Epithelial cell of prostate (primary cell): ENCODE measurements at places on chromosomes 5 and 9.

DNA sequence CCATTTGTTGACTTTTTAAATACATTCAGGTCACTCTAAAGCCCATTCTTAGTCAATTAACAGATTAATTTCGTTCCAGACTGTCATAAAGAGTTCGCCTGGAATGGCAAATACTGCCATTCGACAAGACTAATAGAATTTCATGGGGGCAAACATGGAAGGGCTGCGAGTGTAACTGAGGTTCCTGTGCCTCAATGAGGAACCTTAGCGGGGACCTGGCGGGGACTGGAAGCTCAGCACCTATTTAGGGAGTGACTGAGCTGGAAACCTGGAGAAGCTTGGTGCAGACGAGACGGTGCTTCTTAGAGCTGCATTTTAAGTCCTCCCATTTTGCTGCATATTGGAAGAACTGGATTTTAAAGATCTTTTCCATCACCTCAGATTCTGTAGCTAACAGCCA lies 3.4 kb downstream of the VCAN start:
- no peak for DNase-seq

- DNase-seq: no peak
These were observed 155.9 kb downstream of the ERCC6L2 start for GRCh38 chr9:96031366-96031824.

- no peak for DNase-seq
These were observed 139.7 kb downstream of the OR2K2 start for GRCh38 chr9:111190347-111190746.

DNA sequence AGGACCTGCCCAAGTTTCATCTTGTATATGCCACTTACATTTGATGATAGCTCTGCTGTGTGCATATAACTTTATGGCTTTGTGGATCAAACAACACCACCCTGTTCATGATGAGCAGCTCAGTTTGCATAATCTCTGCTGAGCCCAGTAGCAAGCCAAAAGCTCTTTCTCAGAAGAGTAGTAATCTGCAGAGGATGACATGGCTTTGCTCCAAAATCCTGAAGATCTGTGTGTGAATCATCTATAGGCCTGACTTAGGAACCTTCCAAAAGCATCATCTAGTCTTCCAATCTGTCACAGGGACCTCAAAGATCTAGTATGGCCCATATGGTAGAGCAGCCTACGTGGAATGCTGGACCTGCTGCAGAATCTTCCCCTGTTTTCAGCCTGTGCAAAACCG lies 394.6 kb downstream of the PSAT1 start:
- no peak for DNase-seq

DNA sequence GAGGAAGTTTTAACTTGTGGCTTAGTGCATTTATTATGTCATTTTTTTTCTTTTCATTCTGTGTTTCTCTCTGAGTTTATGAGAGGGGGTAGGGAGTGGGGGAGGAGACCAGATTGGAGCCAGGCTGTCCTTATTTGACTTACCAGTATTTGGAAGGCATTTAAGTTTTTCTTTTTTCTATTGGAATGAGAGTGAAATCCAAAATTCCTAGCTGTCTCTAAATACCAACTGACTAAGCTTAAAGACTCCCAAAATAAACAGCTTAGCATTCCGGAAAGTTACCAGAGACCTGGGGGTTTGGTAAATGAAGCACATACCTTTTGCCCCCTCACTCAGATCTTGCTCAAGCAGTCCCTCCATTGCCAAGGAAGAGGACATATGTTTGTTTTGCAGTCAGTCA lies 581.9 kb upstream of the BRINP1 start:
- no peak for DNase-seq

DNA sequence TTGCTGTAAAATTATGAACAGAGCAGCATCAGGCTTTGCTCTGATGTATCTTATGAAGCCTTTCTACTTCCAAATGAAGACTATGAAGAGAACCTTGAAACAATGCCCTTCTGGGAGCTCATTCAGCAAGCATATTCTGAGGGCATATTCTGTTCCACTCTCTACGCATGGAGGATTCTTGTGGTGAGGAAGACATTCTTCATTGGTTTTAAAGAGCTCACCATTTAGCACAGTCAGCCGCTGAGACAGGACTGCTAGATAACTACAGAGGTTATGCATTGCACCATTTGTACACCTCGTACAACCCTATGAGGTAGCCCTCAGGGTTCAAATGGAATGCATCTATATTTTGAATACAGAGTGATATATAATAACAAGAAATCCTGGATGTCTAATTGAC lies 61.0 kb downstream of the INVS start:
- no peak for DNase-seq

DNA sequence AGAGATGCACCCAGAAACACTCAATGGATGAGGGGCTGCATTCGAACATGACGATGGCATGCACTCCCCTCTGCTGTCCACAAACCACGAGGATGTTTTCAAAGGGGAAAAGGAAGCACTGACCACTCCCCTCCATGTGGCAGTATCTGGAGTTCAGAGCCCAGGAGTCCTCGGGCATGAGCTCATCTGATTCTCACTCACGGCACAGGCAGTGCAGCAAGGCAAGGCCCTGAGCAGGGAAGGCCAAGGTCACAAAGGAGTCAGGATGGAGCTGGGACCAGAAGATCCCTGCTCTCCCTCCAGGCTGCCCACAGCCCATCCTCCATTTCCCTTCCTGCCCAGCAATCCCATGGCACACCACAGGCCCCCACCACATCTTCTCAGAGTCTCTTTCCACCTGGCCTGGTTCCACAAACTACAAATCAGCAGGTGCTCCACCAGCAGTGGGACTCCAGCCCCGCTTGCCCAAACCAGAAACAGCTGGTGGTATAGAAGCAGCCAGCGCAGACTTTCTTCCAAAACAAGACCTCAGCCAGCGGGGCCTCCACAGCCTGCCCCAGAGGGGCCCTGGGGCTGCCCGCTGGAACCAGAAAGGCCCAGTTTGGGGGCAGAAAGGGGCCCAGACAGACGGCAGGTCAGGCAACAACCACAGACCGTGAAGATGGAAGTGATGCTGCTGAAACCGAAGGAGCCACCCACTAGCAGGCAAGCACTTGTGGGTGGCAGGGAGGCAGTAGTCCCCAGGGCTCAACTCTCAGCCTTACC lies 12.2 kb downstream of the TNIP1 start:
- DNase-seq: no peak

DNA sequence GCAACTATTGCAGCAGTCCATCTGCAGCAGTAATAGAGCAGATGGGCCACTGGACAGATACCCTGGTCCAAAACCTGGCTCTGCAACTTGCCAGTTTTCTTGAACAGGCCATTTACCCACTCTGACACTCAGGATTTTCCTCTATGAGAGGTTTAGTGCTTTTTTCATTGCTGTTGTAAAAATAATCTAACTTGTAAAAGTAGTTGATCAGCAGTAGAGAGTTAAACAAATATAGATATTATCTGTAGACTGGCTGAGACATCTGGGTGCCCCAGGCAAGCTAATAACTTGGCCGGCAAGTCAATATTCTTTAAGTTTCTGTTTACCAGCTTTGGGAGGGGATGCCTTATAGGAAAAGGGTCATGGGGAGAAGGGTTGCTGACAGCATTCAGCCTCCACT lies 4.1 kb downstream of the DAPK1 start:
- DNase-seq: no peak

DNA sequence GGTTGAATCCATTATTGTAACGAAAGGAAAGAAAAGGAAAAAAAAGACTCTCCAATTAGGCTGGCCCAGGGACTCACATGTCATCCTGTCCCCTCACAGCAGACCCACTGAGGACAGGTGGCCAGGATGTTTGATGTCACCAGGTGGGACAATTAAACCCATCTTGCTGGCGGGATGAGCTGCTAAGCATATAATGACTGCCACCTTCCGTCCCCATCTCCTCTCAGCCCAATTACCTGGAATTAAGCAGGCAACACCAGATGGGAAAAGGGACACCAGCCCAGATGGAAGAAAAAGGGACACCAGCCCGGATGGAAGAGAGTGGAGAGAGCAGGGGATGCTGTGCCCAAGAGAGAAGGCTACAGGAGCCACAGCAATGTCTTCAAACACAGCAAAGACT lies 116.6 kb upstream of the SARDH start:
- DNase-seq: no peak

DNA sequence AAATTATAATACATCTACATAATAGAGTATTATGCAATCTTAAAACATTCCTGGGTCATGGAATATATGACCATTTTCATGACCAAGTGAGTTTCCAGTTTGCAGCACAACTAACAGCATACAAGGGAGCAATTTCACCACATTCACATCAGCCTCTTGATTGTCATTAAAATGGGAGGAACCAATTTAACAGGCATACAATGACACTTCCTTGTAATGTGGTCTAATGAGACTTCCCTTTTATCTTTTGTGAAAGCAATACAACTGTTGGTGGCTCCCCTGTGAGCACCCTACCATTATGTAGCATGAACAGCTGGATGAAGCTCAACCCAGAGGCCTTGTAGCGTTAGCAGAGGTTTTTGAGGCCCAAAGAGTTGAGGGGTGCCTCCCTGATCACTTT lies 13.6 kb upstream of the TMOD1 start:
- DNase-seq: no peak

DNA sequence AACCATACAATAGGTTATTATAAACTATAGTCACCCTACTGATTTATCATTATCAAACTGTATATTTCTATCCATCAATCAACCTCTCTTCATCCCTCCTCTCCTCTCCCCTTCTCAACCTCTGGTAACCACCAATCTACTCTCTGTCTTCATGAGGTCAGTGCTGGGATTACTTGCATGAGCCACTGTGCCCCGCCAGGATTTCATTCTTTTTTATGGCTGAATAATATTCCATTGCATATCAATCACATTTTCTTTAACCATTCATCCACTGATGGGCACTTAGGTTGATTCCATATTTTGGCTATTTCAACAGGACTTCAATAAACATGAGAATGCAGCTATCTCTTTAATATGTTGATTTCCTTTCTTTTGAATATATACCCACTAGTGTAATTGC lies 10.8 kb upstream of the PURA start:
- no peak for DNase-seq

GRCh38 chr5:135654761-135655467 lies 76.1 kb upstream of the CXCL14 start:
- DNase-seq: no peak

- DNase-seq: no peak
These were observed 217.2 kb downstream of the TARS1 start for GRCh38 chr5:33657804-33658440.

DNA sequence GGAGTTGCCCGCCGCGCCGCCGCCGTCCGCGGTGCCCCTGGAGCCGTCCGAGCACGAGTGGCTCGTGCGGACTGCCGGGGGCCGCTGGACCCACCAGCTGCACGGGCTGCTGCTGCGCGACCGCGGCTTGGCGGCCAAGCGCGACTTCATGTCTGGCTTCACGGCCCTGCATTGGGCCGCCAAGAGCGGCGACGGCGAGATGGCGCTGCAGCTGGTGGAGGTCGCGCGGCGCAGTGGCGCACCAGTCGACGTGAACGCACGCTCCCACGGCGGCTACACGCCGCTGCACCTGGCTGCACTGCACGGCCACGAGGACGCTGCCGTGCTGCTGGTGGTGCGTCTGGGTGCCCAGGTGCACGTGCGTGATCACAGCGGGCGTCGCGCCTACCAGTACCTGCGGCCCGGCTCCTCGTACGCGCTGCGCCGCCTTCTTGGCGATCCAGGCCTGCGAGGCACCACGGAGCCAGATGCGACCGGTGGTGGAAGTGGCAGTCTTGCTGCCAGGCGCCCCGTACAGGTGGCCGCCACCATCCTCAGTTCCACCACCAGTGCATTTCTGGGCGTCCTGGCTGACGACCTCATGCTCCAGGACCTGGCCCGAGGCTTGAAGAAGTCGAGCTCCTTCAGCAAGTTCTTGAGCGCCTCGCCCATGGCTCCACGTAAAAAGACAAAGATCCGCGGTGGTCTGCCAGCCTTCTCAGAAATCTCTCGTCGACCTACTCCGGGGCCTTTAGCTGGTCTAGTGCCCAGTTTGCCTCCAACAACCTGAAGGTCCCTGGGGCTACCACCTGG lies 1.6 kb downstream of the SOWAHA start:
- DNase-seq: no peak

GRCh38 chr5:37840053-37841034 lies 503 bp upstream of the GDNF start:
- no peak for DNase-seq

DNA sequence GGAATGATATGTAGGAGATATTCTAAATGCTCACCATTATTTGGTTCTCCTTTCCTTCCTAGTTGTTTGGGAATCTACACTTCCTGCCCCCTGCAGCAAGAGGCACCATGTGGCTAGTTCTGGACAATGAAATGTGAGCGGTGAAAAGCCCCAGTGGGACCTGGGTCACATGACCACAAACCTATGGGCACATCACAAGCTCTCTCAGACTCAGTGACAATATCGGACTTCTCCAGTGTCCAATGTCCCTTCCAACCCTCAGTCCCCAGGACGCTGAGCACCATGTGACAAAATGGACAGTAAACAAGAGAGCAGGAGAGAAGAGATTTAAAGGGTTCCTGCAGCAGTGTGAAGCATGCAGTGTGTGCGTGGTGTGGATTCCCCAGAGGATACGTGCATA lies 44.6 kb upstream of the FOXE1 start:
- no peak for DNase-seq

GRCh38 chr5:115844321-115844817 lies 2.6 kb downstream of the AP3S1 start:
- no peak for DNase-seq

GRCh38 chr5:4983701-4984100 lies 156.4 kb upstream of the ADAMTS16 start:
- no peak for DNase-seq

DNA sequence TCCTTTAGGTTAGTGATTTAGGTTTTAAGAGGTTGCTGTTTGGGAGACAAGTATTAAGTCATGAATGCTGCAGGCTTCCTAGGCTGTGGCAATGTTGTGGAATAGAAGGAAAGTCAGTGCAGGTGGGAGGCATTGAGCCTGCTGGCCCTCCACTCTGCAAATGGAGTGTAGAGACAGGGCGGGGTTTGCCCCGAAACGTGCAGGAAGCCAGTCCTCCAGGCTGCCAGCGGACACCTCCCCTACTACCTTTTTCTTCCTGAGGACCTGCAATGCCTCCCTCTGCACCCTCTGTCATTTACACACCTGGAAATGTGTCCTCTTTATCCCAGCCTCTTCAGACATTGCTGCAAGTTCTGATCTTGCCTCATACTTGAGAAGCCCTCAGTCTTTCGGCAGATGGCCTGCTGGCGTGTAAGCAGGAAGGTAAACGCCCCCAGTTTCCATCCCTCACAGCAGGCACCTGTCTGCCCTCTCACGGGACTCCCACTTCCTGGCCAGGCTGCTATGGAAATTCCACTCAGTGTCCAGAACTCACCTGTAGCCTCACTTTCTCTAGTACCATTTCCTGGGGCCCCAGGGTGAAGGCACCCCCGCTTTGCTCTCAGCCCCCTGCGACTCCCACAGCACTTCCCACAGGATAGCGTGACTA lies 81.6 kb upstream of the BOD1 start:
- DNase-seq: no peak

DNA sequence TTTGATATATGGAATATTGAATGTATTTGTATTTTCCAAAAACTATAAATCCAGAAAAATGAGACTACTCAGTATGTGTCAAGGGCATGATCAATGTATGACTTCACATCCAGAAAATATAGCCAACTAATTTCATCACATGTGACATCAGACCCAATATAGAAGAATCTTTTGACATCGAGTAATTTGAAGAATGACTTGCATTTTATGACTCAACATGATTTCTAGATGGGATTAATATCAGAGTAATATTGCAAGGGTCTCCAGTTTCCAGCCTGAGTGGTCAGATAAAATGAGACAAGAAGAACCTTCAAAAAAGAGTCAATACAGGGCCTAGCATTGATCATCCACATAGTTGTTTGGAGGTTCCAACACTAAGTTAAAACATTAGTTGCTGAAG lies 467.5 kb upstream of the PAPPA start:
- DNase-seq: no peak
